ENCODE measurements at places on chromosomes 2 and 18. TPM values are rescaled to one million over a fixed set of nuclear protein-coding genes. Genes with fewer than 3 reads are reported as not detected.

The ANAPC1 gene
- total RNA-seq: 47.2 TPM

The FIGN gene
- total RNA-seq: 0.74 TPM

The MGAT4A gene
- total RNA-seq: not detected

The GLI2 gene
- 6.2 TPM for total RNA-seq

The KCNS3 gene
- total RNA-seq: 2.7 TPM

The MEP1B gene
- total RNA-seq: not detected

The RAB3GAP1 gene
- total RNA-seq: 20.0 TPM

The LMAN1 gene
- total RNA-seq: 124 TPM

The TUBA3D gene
- not detected for total RNA-seq
